Fibroblast of lung (primary cell): ENCODE measurements at places on chromosomes 1 and 21.

GRCh38 chr1:169235568-169235967 is 129.1 kb downstream of the ATP1B1 start:
- no peak for DNase-seq

DNA sequence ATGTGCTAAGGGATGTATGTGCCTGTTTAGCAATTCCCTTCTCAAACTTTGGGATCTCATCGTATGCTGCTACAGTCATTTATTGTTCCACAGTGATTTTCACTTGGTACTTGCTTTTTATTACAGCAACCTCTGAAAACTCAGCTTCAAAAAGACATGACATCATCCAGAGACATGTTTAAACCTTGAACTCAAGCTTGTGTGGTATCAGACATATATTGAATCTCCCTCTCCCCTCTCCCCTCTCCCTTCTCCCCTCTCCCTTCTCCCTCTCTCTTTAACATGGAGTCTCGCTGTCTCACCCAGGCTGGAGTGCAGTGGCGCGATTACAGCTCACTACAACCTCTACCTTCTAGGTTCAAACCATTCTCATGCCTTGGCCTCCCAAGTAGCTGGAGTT is 19.5 kb upstream of the TUT4 start:
- DNase-seq: no peak

GRCh38 chr1:85449356-85449755 is 15.6 kb downstream of the DDAH1 start:
- no peak for DNase-seq

GRCh38 chr1:59561796-59562195 is 253.0 kb upstream of the HOOK1 start:
- DNase-seq: peak; percentile 45

DNA sequence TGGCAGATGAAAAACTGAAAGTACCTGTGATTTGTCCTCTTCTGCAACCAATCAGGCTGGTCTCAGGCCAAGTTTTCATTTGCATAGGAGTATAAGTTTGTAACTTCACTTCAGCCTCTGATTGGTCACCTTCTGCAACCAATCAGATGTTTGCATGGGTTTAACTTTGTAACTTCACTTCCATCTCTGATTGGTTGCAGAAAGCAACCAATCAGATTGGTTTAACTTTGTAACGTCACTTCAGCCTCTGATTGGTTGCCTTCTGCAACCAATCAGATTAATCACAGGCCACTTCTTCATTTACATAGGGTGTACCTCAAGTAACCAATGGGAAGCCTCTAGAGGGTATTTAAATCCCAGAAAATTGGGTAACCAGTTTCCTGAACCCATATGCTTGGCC is 18.9 kb upstream of the TUT4 start:
- DNase-seq: peak; percentile 10

GRCh38 chr1:183061194-183061593 is 38.0 kb downstream of the LAMC1 start:
- no peak for DNase-seq

DNA sequence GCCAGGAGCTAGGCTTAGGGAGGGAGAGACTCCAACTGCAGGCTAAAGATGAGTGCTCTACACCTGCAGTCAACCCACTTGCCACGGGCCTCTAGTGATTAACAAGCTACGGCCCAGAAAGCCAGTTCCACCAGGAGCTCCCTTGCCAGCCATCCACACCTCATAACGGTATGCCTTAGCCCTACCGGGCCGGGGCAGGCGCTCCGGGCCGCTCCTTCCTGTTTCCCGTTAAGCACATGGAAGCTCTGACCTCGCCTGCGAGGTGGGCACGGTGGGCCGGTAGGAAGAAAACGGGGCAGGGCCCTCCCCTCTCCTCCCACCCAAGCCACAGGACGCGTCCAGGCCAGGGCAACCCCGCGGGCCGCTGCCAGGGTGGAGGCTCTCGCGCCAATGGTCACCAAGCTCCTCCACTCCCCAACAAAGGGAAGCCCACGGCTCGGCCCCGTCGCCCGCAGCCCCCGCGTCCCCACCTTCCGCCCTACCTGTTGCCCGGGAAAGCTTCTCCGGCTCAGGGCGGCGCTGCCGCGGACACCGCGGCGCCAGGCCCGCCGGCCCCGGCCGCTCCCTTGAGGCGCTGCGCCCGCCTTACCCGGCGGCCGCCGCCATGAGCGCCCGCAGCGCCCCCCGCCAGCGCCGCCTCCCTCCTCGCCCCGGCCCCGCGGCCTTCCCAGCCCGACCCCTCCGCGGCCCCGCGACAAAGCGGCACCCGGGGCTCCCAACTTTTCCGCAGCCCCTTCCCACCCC is 627 bp downstream of the CERS2 start:
- DNase-seq: no peak

DNA sequence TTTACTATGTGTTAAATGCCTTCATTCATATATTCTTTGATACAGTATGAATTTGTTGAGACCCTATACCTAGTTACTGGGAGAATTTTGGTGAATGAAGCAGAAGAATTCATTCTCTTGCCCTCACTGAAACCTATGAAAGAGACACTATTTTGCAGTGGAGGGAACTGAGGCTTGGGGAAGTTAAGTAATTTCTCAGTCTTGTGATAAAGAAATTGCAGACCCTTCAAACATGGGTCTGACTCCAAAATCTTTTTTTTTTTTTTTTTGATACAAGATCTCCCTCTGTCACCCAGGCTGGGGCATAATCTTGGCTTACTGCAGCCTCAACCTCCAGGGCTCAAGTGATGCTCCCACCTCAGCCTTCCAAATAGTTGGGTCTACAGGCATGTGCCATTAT is 132.1 kb downstream of the DNM3 start:
- no peak for DNase-seq

GRCh38 chr1:240936911-240937668 is 325.1 kb upstream of the GREM2 start:
- DNase-seq: no peak

GRCh38 chr1:150015651-150016131 is 5.2 kb upstream of the OTUD7B start:
- no peak for DNase-seq

- DNase-seq: no peak
These were observed 16.6 kb downstream of the SERINC2 start for GRCh38 chr1:31429583-31429982.

GRCh38 chr1:30952098-30952497 is 43.5 kb upstream of the SDC3 start:
- no peak for DNase-seq

- DNase-seq: no peak
These were observed 90.0 kb downstream of the OBSCN start for GRCh38 chr1:228297822-228298221.

DNA sequence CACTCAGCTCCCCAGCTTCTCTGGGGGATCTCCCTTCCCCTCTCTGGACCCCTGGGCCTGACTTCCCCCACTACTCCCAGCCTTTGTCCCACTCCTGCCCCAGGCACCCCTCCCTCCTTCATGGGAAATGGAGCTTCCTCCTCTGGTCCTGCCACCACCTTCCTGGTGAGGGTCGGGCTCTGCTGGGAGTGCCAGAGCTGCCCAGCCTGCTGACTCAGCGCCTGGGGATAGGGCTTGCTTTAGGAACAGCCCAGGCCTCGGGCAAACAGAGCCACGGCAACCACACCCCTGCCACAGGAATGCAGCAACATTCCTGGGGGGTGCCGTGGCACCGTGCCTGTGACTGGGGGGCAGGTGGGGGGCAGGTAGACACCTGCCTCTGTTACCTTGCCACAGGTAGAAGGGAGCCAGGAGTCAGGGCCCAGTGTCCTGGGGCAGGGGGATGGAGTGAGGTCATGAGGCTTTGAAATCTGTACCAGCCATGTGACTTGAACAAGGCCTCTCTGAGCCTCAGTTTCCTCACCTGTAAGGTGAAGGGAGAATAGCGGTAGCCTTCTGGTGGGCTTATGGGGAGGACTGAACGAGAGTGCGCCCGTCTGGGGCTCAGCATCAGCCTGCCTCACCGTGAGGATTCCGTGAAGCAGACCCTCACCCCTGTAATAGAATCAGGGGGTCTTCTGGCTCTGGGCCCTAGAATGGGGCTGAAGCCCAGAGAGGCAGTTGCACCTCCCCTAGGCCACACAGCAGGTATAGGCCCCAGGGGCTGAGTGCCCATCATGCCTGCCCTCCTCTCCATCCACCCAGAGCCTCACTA is 17.8 kb upstream of the EPHA2 start:
- DNase-seq: peak; percentile 88

DNA sequence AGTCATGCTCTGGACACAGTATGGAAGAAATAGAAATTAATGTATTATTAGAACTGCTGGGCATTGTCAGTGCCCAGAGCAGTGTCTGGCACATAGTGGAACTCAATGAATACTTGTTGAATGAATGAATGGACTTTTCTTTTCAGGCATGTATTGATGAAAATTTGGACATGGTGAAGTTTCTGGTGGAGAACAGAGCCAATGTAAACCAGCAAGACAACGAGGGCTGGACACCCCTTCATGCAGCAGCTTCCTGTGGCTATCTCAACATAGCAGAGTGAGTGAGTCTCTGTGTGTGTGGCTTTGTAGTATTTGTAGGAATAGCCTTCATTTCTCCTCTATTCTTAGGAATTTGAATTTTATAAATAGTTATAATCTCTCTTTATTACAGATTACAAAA is 68.1 kb downstream of the PPP1R12B start:
- no peak for DNase-seq

DNA sequence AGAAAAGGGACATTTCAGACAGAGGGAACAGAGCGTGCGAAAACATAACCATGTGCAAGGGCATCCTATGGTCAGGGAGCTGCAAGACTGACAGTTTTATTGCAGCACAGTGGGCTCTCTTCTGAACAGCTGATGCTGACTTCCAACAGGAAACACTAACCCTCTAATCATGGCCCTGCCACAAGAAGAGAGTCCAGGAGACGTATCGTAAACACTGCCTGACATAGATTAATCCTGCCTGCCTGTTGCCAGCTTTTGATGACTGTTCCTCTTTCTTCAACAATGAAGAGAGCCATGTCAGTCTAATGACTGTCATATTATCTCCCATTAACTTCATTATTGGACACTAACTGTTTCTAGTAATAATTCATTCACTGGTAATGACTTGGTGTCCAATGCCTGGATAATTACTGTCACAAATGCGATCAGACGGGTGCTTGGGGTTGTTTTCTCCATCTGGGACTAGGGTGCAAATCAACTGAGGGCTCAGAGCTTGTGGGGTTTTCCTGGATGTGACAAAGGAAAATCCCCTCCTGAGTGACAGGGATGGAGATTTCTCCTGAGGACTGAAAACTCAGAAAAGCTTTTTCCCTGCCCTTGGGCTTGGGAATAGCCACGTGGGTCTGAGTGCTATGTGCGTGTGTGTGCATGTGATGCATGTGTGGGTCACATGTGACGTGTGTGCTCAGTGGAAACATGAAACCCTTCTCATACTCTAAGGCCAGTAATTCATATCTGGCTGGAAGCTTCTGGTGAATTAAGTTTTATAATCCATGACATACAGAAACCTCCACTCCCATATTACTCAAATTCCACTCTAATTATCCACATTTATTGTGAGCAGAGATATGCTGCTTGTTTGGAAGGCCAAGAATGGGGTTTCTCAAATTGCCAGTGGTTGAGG is 144.0 kb upstream of the PLXNA2 start:
- DNase-seq: no peak
